Activated naive CD8-positive, alpha-beta T cell treated with anti-CD3 and anti-CD28 coated beads for 36 hours (primary cell): ENCODE measurements at places on chromosomes 6 and 20.

DNA sequence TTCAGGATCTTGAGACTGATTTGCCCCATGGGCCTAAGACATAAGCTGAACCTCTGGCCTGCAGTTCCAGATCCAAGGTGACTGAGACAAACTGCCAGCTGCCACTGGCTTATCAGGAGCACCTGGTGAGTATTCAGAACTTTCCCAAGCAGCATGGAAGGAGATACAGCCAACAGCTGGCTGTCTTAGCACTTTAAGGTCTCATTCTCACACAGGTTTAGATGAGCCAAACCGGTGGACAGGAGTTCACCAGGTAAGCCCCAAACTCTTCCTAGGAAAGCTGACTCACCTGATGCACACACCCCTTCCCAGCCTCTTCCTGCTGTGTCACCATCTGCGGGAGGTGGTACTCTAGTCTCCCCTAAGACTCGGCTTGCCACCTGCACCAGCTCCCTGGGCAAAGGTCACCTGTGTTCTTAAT lies at the start of gene BANF2:
BANF2 (plus strand) TSS at position 36 of the 421 bp plus-strand sequence. CDS start 25,060 bp downstream, outside the sequence.
- H3K4me3 ChIP-seq, result no peak within 1 kb of the TSS
- H3K4me1 ChIP-seq, result no peaks in the 10 kb centered on the region
- H3K36me3 ChIP-seq, result no peaks in the 10 kb centered on the region

DNA sequence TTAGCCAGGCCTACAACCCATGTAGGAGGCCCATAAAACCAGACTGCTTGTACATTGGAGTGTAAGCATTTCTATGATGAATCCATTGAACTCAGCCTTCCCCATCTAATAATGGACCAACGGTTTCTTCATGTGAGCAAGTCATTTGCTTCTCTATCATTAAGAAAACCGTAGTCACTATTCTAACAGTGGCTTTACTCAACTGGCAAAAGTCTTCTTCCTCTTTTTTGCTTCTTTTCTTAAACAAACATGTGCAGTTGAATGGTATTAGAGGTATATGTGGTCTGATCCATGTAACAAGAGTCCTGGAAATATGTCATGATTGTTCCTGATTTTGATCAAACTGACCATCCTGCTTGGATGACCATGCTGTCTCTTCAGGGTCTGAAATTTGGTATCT lies 132.4 kb upstream of the STXBP5 start:
- H3K27me3 ChIP-seq, result no peaks in the 10 kb centered on the region
- H3K4me1 ChIP-seq, result no peaks in the 10 kb centered on the region
- H3K27ac ChIP-seq, result no peak overlapping the region
- H3K4me3 ChIP-seq, result no peak overlapping the region

DNA sequence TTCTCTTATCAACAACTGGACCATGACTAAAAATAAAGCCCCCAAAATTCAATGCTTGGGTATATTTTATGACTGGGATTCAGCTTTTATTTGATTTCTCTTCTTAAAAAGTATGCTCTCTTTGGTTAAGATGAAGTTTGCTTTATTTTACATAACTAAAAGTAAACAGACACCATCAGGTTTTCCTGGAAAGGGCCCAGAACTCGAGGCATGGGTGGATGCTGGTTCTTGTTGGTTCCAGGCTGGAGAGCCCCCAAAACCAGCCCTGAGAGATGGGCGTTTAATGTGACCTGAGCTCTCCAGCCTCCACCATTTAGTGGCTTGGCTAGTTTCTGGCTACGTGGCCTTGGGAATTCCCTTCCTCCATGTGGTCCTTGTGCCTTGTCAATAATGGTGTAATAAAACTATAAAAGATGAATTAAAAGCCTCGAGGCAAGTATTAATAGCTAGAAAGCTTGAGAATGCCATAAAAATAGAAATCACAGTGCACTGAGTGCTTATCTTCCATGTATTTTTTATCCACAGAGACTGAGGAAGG lies 34.1 kb downstream of the BANF2 start:
- no peak overlapping the region for H3K4me3 ChIP-seq
- no peaks in the 10 kb centered on the region for H3K4me1 ChIP-seq
- no peaks in the 10 kb centered on the region for H3K36me3 ChIP-seq

- peak overlapping the region; percentile 97 for H3K27ac ChIP-seq
- peaks cover 61% of the 10 kb centered on the region for H3K36me3 ChIP-seq
- no peak for DNase-seq
- peak overlapping the region; percentile 85 for H3K4me3 ChIP-seq
- peaks cover 4% of the 10 kb centered on the region for H3K27me3 ChIP-seq
Measured at GRCh38 chr6:31621320-31621939, 915 bp downstream of the PRRC2A start.

GRCh38 chr20:43318755-43319297 lies 129.1 kb upstream of the PTPRT start:
- no peaks in the 10 kb centered on the region for H3K4me1 ChIP-seq
- H3K4me3 ChIP-seq, result no peak overlapping the region
- DNase-seq, result no peak
- no peaks in the 10 kb centered on the region for H3K36me3 ChIP-seq
- H3K27ac ChIP-seq, result no peak overlapping the region
- H3K27me3 ChIP-seq, result no peaks in the 10 kb centered on the region

DNA sequence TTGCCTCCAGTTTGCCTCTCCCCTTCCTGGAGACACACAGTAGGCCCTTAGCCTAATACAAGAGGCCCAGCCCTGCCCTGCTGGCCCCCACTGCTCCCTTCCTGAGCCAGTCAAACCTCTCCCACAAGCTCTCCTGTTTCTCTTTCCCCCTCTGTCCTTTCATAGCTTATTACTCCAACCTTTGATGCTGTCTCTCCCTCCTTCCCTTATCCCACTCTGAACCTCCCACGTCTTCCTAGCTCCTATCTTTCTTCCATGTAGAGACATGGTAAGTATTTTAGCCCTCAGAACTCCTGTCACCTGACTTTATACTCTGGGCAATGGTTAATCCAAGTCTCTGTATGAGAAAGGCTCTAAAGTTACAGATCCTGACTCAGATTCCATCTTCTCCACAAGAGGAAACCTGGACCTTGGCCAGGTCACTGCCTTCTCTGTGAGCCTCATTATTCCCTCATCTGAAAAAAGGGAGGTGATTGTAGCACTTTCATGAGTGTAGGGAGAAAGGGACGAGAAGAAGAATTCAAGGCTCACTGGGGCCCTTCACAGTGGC lies 6.7 kb downstream of the TGIF2 start:
- H3K4me1 ChIP-seq, result peaks cover 44% of the 10 kb centered on the region
- DNase-seq, result no peak
- peaks cover 39% of the 10 kb centered on the region for H3K36me3 ChIP-seq
- H3K27me3 ChIP-seq, result no peaks in the 10 kb centered on the region

GRCh38 chr6:153989989-153990388 lies 49.1 kb upstream of the OPRM1 start:
- H3K27me3 ChIP-seq, result peaks cover 5% of the 10 kb centered on the region
- H3K4me1 ChIP-seq, result no peaks in the 10 kb centered on the region

GRCh38 chr20:23586735-23587525 lies 18.6 kb upstream of the CST9L start:
- no peak overlapping the region for H3K27ac ChIP-seq
- no peaks in the 10 kb centered on the region for H3K4me1 ChIP-seq
- no peak overlapping the region for H3K4me3 ChIP-seq
- no peaks in the 10 kb centered on the region for H3K36me3 ChIP-seq

DNA sequence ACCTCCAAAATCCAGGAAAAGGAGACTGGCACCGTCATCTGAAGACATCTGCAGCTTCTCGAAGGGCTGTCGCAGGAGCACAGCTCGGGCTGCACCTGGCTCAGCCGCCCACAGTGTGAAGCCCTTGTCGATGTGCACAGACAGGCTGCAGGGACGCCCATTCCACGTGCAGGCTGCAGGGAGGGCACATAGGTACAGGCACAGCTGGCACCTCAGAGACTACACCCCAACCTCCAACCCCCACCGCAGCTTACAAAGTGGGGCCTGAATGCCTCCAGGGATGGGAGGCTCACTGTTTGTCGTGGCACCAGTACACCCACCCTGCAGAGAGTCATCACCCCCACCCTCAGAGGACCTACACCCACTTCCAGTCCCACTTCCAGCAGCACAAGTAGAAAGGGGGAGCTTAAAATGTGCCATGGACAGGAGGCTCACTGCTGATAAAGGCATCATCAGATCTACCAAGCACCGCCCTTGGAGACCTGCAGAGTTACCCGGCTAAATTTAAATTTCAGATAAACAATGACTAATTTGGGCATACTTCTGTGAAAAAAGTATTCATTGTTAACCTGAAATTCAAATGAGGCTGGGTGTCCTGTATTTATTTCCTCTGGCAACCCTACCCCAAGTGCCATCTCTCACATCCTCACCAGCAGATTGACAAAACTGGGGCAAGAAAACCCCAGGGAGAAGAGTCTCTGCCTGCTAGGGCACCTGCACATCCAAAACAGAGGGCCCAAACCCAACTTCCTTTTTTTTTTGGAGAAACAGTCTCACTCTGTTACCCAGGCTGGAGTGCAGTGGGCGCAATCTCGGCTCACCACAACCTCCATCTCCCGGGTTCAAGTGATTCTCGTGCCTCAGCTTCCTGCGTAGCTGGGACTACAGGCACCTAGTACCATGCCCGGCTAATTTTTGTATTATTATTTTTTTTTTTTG lies 7.7 kb upstream of the CDK5RAP1 start:
- no peak for DNase-seq
- peaks cover 7% of the 10 kb centered on the region for H3K36me3 ChIP-seq
- H3K4me3 ChIP-seq, result no peak overlapping the region
- peaks cover 1% of the 10 kb centered on the region for H3K4me1 ChIP-seq

GRCh38 chr6:110655821-110656220 lies 159.4 kb downstream of the CDK19 start:
- H3K36me3 ChIP-seq, result peaks cover 2% of the 10 kb centered on the region
- H3K27me3 ChIP-seq, result no peaks in the 10 kb centered on the region
- H3K27ac ChIP-seq, result no peak overlapping the region
- H3K4me1 ChIP-seq, result peaks cover 2% of the 10 kb centered on the region

GRCh38 chr6:166379800-166380199 lies 2.9 kb downstream of the MPC1 start:
- no peaks in the 10 kb centered on the region for H3K27me3 ChIP-seq
- H3K4me1 ChIP-seq, result peaks cover 25% of the 10 kb centered on the region
- no peak overlapping the region for H3K4me3 ChIP-seq
- H3K27ac ChIP-seq, result no peak overlapping the region
- no peak for DNase-seq
- H3K36me3 ChIP-seq, result peaks cover 5% of the 10 kb centered on the region

DNA sequence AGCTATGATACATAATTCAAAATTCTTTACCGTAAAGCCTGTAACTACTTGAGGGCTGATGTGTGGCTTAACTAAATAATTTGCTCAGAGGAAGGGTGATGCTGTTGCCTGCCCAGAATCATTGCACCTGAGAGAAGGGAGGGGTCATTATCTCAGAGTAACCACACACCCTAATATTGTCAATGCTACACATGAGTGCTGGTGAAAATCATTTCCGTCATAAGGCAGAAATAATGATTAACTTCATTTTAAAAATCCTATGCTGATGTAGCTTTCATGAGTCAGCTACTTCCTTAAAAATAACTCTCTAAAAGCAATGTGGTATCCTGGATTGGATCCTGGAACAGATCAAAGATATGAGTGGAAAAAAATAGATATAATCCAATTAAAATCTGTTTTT lies 146.4 kb upstream of the FAM83B start:
- H3K27me3 ChIP-seq, result no peaks in the 10 kb centered on the region
- no peaks in the 10 kb centered on the region for H3K4me1 ChIP-seq
- H3K27ac ChIP-seq, result no peak overlapping the region
- no peaks in the 10 kb centered on the region for H3K36me3 ChIP-seq

DNA sequence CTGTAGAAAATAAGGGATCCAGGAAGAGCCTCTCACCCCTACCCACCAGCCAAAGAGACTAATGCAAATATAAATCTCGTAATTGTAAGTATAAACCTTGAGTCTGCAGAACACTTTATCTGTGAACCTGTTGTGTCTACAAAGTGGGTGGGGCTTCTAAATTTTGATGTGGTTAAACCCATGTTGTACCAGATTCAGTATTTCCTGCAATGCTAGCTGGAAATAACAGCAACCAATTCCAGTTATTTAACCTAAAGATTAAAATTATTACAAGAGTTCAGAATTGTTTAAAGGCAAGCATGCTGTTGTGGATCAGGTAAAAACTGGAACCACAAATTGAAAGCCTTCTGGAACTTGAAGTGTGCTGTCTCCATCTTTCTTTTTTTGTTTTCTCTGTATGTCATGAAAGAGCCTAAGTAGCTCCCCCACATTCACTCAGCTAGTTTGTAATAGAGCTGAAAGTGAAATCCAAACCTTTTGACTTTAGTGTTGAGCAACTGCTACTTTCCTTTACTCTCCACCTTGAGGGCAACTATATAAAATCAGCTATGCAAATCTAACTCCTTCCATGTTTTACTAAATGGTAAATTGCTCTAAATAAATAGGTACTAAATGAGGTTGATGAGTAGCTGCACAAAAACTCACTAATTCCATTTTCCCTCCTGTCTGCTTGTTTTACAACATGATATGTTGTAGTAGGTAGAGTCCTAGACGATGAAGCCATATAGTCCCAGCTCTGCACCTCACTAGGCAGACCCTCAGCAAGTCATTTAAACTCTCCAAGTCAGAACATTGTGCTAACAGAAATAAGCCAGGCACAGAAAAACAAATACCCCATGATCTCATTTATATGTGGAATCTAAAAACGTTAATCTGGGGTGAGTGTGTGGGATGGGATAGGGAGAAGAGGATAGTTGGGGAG lies 17.9 kb upstream of the THEMIS start:
- no peaks in the 10 kb centered on the region for H3K27me3 ChIP-seq
- peaks cover 14% of the 10 kb centered on the region for H3K36me3 ChIP-seq
- peaks cover 81% of the 10 kb centered on the region for H3K4me1 ChIP-seq
- DNase-seq, result no peak

DNA sequence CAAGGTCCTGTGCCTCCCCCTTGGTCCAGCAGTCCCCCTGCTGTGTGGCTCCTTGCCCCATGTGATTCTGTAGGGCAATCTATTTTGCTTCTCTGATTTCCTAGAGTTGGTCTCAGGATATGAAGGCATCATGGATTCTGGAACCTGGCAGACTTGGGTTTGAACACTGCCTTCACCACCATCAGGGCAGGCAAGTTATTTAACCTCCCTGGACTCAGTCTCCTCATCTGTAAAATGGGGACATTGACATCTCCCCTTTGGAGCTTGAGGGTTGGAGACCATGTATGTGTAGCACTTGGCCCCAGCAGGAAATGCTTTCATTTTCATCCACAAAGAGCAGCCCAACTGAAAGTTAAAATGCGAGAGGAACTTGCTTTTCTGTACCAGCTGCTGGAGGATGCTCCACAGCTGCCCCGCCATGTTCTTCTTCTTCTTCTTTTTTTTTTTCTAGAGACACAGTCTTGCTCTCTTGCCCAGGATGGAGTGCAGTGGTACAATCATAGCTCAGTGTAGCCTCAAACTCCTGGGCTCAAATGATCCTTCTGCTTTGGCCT lies 6.7 kb downstream of the TOX2 start:
- H3K27me3 ChIP-seq, result peaks cover 82% of the 10 kb centered on the region
- H3K27ac ChIP-seq, result no peak overlapping the region
- peaks cover 48% of the 10 kb centered on the region for H3K4me1 ChIP-seq
- H3K4me3 ChIP-seq, result no peak overlapping the region
- no peak for DNase-seq

- H3K27ac ChIP-seq, result peak overlapping the region; percentile 99
- H3K36me3 ChIP-seq, result peaks cover 45% of the 10 kb centered on the region
- no peaks in the 10 kb centered on the region for H3K27me3 ChIP-seq
- no peak for DNase-seq
- peak overlapping the region; percentile 75 for H3K4me3 ChIP-seq
Measured at GRCh38 chr6:149140910-149141290, 176.6 kb upstream of the TAB2 start.

- H3K27ac ChIP-seq, result no peak overlapping the region
- no peak overlapping the region for H3K4me3 ChIP-seq
- H3K4me1 ChIP-seq, result no peaks in the 10 kb centered on the region
- H3K27me3 ChIP-seq, result peaks cover 7% of the 10 kb centered on the region
Measured at GRCh38 chr6:106773522-106773921, 144.1 kb downstream of the QRSL1 start.

- no peaks in the 10 kb centered on the region for H3K4me1 ChIP-seq
- H3K27me3 ChIP-seq, result no peaks in the 10 kb centered on the region
- DNase-seq, result no peak
- no peaks in the 10 kb centered on the region for H3K36me3 ChIP-seq
- H3K27ac ChIP-seq, result no peak overlapping the region
- H3K4me3 ChIP-seq, result no peak overlapping the region
Measured at GRCh38 chr6:93787841-93788240, 368.5 kb upstream of the EPHA7 start.
